ENCODE measurements at places on chromosomes 5 and 9. TPM values are rescaled to one million over a fixed set of nuclear protein-coding genes. Genes with fewer than 3 reads are reported as not detected.

GRCh38 chr9:34541540-34541939 is 18.8 kb upstream of the ENHO start:
- DNase-seq, result no peak

GRCh38 chr9:96078897-96079490 is 203.5 kb downstream of the ERCC6L2 start:
- no peak for DNase-seq

The UGT3A2 gene
- not detected for total RNA-seq

- no peak for DNase-seq
Observed at GRCh38 chr5:10578869-10579268, 15.0 kb downstream of the ANKRD33B start.

GRCh38 chr9:11338130-11338529 is 725.3 kb upstream of the PTPRD start:
- no peak for DNase-seq

DNA sequence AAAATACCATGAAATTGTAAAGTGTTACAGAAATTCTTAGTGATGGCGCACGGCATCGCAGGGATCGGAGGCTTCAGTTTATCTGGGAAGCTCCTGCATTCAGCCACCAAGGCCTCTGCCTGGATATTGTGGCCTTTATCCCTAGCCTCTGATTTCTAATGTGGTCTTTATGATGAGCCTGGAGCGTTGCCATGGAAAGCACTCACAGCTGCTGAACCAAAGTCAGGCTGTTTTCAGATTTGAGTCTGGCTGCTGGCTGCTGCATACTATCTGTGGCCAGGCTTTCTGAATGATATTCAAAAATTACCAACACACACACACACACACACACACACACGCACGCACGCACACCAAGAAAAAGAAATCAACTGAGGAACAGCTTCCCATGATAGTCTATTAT is 101.1 kb upstream of the ZNF366 start:
- DNase-seq, result no peak

DNA sequence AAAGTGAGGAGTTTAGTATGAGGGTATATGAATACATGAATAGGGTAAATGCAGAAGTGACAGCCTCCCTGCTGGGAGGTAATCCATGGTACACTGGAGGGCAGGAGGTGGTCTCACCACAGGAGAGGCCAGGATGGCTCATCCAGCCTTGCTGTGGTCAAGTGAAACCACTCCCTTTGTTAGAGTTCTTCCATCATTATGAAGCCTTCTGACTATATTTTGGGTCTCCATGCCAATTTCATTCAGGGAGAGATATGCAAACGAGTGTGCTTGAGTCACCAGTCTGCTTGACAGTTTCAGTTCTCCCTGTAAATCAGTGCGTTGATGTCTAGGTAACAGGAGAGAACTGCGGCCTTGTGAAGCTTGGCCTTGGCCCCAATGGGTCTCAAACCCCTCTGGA is 16.4 kb downstream of the PPP3R2 start:
- no peak for DNase-seq

The INSL6 gene
- not detected for total RNA-seq

GRCh38 chr5:67921004-67921601 is 294.5 kb upstream of the PIK3R1 start:
- no peak for DNase-seq

The CCL19 gene
- not detected for total RNA-seq

DNA sequence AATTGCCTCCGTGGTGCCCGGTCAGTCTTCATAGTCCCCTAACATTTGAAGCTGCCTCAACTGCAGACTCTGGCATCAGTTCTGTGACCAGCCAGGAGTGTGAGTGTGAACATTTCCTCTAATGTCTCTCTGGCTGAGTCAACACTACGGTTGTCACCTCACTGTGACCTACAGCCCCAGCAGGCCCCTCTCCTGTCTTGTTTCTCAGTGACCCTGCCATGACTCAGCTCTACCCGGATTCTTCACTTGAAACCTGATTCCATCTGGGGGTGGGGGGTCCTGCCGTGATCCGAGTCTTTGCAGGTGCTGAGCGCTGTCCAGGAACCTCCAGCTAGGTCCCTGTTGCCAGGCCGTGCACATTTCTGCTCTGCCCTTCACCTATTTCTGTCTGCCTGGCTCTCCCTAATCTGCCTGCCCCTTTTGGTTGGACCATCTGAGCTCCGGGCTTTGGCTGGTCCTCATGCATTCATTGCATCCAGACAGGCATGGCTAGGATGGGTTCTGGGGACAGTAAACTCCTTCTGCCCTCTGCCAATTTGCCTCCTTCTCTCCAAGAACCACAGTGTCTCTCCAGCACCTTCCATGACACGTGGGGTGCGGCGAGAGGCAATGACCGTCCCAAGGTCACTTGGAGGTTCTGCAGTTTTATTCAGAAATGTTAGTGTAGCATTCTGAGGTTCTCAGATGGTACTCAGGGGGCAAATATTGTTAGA is 24.2 kb downstream of the STC2 start:
- no peak for DNase-seq

The IL3 gene
- not detected for total RNA-seq

DNA sequence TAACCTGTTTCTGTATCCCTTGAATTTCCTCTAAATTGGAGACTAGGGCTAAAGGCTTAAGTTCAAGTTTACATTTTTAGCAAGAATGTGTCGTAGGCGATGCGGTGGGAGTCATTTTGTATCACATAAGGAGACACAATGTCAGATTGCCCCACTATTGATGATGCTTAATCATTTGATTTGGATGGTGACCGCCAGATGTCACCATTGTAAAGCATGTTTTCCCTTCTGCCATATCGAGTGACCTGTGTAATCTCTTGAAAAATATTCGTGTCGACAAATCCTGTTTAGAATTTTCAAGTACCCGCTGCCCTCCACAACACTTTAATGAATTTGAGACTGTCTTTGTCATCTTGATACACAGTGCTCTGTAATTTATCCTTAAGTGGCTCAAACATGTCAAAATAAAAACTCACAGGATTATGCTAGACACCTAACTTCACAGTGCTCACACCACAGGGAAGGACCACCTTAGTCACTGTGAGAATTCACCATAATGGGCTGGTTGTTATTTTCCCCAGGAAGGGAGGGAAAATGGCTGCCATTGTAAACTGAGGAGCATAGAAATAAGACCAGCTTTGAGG is 34.5 kb upstream of the SLC46A2 start:
- DNase-seq, result no peak

GRCh38 chr9:96612966-96613589 is 6.6 kb downstream of the CDC14B start:
- no peak for DNase-seq

DNA sequence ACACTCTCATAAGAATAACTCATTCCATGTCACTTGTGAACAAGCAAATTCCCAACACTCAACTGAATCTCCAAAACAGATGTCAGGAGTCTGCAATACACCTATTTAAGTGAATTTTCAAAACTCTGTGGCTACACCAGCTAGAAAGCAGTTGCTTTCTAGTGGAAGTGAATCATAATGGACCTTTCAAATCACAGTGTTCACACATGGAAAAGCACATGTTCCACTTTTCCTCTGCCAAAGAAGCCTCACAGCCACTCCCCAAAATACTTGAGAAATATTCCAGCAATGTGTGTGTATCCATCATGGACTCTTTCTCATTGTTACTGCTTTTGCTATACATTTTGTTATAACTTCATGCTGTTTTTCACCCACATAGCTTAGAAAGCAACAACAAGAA is 17.4 kb downstream of the MARCHF3 start:
- no peak for DNase-seq

The TRPM3 gene
- total RNA-seq, result 1.1 TPM

DNA sequence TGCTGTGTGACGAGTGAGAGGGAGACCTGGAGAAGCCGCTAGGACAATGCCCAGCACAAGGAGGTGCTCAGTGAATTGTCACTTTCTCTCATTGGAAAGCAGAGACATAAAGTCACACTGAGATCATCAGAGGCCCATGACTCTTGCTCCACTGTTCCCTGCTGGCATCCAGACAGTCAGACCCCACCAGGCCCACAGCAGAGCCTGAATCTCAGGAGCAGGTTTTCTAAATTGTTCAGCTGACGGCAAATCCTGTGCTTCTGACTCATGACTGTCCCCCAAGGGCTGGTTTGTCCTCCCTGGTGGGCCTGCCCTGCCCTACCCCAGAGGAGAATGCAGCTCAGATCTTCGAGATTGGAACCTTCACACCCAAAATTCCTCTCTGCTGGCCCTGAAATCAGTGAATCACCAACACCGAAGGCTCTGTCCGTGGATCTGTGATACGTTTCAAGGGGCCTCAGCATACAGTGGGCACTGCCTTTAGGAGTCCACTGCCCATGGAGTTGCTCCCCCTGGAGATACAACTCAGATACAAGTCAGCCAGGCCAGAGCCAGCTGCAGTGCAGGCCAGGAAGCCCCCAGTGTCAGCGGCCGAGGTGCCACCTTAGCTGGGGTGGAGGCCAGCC is 2.7 kb downstream of the PTGES start:
- no peak for DNase-seq

- no peak for DNase-seq
Observed at GRCh38 chr5:67334373-67334772, 137.8 kb upstream of the CD180 start.

- no peak for DNase-seq
Observed at GRCh38 chr5:57513785-57514184, 31.2 kb upstream of the ACTBL2 start.

- no peak for DNase-seq
Observed at GRCh38 chr5:180027459-180028089, 44.0 kb downstream of the RNF130 start.

The SLC1A1 gene
- total RNA-seq, result 5.6 TPM

GRCh38 chr9:132978451-132979131 is at the start of gene GFI1B:
TSS of gene GFI1B (plus strand) at chr9:132978694. CDS start at chr9:132986679, 7,985 bp downstream.
- DNase-seq, result no peak

GRCh38 chr9:114745879-114746550 is 59.8 kb downstream of the TNFSF15 start:
- no peak for DNase-seq

The MYMK gene
- total RNA-seq, result not detected

Data from omental fat pad (tissue), 4 donors.